ENCODE measurements at places on chromosomes 6 and 20. TPM values are rescaled to one million over a fixed set of nuclear protein-coding genes. Genes with fewer than 3 reads are reported as not detected.

GPLD1 gene
- polyA plus RNA-seq: 0.80 TPM

ZNFX1 gene
- polyA plus RNA-seq: 23.5 TPM

TDRD6 gene
- not detected for polyA plus RNA-seq

DLK2 gene
- 1.9 TPM for polyA plus RNA-seq

CRISP3 gene
- not detected for polyA plus RNA-seq

CCDC170 gene
- 0.31 TPM for polyA plus RNA-seq

TREM2 gene
- 13.7 TPM for polyA plus RNA-seq

CDH4 gene
- polyA plus RNA-seq: 5.2 TPM

OVOL2 gene
- 17.9 TPM for polyA plus RNA-seq

C6orf141 gene
- not detected for polyA plus RNA-seq

OR2B3 gene
- polyA plus RNA-seq: not detected

LCA5 gene
- 7.2 TPM for polyA plus RNA-seq

DNA sequence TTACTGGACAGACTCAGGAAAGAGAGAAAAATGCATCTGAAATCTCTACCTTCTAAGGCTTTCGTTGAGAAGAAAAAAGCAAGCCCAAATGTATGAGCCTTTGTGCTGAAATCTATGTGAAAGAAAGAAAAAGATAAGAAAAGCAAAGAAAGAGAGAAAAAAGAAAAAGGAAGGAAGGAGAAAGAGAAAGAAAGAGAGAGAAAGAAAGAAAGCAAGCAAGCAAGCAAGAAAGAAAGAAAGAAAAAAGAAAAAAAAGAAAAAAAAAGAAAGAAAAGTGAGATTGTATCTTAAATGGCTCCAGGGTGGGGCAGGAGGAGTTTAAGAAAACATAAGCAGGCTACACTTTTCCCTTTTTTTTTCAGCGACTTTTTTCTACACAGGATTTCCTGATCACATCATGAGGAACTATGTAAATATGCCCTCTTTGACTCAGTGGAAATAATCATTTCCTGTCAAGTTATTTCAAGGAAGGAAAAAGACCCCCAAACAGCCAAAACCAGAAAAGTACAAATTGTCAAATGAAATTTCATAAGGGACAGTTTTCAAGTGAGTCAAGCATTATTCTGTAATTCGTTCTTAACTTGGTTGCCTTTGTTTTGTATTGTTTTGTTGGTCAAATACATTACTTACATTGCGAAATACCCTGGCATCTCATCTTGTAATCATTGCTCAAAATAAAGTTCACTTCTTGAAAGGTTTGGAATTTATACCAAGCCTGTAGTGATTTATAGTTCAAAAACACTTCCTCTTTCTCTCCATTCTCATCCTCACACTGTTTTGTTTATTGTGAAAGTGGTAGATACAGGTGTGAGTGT is 79.5 kb upstream of the RNF217 start:
- no peak for DNase-seq

DNA sequence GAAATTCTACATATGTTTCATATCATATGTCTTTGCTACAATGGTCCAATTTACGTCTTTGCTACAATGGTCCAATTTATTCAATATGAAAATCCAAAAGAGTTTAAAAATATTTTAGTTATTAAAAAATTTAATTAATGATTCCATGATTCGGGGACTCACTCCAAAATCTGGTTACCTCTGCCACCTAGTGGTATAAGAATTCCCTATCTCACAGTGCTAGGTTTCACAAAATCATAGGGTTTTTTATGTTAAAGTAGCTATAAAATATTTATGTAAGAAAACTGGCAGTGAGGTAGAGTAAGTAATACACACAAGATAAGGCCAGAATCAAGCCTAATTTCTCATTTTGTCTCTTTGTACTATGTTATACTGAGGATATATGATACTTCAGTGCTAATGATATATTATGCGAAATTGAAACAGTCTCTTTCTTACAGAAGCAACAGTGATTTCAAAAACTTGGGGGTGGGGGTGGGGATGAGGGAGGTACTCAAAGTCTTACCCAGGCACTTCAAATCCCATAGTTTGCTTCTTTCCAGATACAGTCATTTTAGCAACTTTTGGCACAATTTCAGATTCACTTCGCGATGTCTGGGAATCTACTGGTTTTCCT is 52.3 kb downstream of the HBS1L start:
- DNase-seq: peak; percentile 31

DNA sequence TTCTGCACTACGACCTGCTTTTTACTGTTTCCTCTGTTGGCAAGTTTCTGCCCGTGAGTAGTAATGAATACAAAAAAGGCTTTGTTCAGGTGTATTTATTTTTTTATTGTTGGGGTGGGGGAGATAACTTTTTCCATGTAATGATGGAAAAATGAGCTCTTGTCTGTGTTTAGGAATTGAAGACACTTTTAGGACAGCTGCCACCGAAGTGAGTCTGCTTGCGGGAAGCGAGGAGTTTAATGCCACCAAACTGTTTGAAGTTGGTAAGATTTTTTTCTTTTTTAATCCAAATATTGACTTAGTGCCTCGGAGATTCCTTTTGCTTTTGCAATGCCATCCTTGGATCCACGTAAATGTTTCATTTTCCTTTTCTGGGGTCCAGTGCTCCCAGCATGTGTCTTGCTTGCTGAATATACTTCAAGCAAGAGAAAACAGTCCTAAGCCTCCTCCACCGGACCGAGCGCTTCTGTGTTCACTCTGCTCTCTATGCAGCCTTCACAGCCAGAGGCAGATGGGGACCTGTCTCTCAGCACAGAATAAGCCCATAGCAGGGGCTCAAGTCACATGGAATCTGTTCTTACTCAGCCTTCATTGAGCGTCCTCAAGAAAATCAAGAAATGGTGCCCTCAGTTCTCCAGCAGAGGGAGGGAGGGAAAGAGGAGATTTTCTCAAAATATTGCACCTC is 71.3 kb downstream of the ISM1 start:
- peak; percentile 11 for DNase-seq

- DNase-seq: no peak
Measured at GRCh38 chr20:61966492-61967244, 99.0 kb downstream of the TAF4 start.

GRCh38 chr20:35347011-35347410 is 54.8 kb upstream of the FAM83C start:
- DNase-seq: no peak

- DNase-seq: no peak
Measured at GRCh38 chr6:139588076-139588639, 213.7 kb upstream of the CITED2 start.

DNA sequence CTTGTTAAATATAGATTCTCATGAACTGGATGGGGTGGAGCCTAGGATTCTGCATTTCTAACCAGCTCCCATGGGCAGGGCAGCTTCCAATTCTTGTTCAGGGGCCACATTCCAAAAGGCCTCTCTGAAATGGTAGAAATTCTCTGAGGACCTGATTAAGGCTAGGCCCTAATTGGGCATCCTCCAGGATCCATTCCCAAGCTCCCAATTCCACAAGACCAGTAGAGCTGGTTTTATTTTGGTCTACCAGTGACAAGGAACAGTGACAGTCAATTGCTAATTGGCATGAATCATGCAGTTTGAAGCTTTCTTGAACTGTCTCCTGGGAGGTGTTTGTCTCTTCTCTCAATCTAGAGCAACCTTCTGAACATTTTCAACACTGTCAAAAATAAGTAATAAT is 3.0 kb downstream of the THBD start:
- no peak for DNase-seq

DNA sequence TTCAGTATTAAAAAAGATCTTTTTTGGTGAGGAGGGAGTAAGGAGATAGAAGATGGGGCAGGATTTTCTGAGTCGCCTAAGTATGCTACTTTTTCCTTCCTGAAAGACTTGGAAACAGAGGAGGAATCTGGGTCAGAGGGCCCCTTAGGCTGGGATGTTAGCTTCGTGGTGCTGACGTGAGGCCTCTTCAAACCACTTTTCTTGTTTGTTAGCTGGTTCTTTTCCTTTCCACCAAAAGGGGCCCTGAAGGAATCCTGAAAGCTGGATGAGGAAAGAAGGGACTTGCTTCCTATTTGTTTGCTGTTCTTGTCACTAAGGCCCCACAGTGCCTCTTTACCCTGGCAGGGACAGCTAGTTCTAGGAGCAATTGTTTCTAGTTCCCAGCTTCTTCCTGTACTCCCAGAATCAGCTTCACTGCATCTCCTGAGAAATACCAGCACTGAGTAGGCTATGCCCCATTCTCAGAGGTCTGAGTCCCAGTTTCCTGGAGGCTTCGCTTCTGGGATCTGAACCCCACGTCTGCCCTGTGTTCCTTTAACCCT is 2.2 kb upstream of the IL20RA start:
- DNase-seq: no peak

- no peak for DNase-seq
Measured at GRCh38 chr20:17725094-17725835, 25.5 kb downstream of the BANF2 start.

DNA sequence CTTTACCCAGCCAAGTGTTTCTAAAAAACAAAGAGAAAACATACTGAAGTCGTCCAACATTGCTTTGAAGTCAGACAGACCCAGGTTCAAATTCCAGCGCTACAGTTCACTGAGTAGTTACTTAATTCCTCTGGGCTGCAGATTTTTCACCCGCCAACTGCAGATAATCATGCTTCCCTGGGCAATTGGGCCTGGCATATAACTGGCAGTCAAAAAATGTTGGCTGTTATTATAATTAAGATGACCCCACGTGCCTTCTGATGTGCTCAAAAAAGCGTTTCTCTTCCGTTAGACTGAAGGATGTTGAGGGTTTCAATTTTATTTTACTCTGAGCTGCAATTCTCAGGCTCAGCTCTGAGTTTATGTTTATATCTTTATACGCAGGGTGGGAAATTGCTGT is 156.1 kb upstream of the CITED2 start:
- no peak for DNase-seq

DNA sequence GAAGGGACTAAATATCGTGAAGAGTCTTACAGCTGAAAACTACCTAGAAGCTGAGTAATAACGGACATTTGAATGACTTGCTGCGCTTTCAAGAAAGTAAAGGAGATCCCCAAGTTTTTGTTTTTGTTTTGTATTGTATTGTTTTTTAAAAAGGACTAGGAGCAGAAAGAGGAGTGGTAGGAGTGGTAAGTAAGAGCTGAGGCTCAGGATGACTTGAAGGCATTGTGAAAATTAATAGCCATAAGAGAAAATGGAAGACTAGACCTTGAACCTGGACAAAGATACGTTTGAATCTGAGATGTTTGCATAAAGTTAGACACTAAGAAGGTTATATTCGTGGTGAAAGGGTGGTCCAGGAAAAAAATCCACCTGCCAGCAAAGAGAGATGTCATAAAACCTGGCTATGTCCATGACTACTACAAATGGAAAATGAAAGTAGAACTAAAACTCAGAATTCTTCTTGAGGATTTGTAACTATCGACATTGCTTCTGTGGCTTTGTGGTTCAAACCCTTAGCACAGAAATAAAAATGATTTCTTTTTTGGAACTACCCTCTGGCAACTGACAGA is 824.8 kb upstream of the FLRT3 start:
- no peak for DNase-seq

DNA sequence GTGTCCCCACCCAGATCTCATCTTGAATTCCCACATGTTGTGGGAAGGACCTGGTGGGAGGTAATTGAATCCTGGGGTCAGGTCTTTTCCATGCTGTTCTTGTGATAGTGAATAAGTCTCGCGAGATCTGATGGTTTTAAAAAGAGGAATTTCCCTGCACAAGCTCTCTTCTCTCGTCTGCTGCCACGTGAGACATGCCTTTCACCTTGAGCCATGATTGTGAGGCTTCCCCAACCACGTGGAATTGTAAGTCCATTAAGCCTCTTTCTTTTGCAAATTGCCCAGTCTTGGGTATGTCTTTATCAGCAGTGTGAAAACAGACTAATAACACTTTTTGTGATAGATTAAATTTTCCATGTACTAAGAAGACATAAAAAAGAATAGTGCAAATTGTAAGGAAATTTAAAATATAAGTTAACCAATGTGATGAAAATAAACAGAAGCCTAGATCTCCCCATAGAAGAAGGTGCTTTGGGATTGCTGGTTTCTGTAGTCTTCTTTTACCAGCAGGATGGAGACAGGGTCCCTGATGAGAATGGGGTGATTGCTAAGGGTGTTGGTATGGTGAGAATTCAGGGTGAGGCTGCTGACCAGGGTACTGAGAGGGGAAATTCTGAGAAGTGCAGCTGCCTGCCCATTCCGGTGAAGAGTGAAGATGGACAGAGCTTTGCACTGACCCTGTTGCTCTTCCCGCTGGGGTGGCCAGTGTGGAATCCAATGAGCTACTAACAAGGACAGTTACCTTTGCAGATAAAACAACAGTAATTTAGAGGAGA is 50.7 kb downstream of the BMP2 start:
- DNase-seq: no peak

GRCh38 chr20:23232679-23233308 is 117.8 kb upstream of the NXT1 start:
- DNase-seq: no peak

GRCh38 chr6:135906972-135907465 is 55.5 kb downstream of the PDE7B start:
- no peak for DNase-seq

GRCh38 chr6:37323580-37323979 is 30.2 kb upstream of the RNF8 start:
- DNase-seq: peak; percentile 77

DNA sequence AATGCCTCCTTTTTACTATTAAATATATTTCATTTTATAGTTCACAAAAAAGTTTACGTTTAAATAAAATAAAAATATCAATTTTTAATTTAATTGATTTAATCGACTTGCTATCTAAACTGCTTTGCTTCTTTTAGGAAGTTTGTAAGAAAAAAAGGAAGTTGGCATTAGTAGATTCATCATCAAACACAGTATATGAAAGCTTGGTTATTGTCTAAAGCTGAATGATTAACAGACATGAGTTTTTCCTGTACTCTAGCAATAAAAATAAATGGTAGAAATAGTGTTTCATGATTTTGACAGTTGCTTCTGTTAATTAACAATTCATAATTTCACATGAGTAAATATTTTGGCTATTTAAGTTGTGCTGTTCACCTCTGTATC is 1285.5 kb upstream of the GJE1 start:
- no peak for DNase-seq

Data from brain (organoid and tissue), 16 donors.